ACHN (cell line): ENCODE measurements at places on chromosomes 4 and X.
A peak's percentile ranks its signal among the peaks of the same experiment; 100 is the strongest.

DNA sequence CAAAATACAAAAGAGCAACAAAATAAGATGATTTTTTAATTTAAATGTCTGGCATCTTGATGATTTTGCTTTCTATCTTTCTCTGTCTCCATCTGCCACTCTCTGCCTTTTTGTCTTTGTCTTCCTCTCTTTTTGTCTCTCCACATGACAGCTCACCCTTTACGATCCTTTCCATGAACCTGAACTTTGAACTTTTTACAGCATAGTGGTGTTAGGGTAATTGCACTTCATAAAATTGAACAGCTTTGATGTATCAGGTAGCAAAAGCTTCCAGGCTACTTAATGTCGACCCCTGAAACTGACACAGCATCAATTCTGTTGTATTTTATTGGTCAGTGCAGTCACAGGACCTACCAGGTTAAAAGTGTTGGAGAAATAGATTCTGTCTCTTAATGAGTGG is 1517.0 kb downstream of the ADGRL3 start:
- DNase-seq, result no peak

DNA sequence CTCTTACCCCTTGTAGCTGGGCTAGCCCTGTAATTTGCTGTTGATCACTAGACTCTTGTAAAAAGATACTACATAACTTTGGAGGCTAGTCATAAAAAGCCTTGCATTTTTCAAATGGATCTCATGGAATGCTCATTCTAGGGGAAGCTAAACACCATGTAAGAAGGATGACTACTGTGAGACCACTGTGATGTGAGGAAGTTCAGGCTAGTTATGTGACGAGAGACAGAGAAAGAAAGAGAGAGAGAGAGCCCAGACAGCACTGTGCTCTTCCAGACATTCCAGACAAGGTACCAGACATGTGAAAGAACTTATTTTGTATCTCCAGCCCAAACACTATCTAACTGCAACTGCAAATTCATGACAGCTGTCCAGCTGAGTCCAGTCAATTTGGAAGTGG is 404.6 kb upstream of the PITX2 start:
- DNase-seq, result no peak

- no peak for DNase-seq
Observed at GRCh38 chr4:169707958-169708643, 49.6 kb downstream of the HPF1 start.

DNA sequence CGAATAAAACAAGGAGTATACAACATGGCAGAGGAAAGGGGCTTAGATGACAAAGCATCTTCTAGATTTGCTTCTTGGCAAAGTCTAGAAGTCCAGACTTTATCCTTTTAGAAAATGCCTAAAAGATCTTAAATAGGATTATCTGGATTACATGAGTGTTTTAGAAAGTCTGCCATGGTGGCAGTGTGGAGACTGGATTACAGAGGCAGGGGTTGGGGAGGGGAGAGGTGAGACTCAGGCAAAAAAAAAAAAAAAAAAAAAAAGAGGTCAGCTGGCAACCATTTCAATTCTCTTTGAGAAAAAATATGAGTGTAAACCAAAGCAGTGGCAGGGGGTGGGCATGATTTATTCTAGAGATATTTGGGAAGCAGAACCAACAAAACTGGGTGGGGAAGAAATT is 17.4 kb downstream of the ZNF827 start:
- DNase-seq, result no peak

DNA sequence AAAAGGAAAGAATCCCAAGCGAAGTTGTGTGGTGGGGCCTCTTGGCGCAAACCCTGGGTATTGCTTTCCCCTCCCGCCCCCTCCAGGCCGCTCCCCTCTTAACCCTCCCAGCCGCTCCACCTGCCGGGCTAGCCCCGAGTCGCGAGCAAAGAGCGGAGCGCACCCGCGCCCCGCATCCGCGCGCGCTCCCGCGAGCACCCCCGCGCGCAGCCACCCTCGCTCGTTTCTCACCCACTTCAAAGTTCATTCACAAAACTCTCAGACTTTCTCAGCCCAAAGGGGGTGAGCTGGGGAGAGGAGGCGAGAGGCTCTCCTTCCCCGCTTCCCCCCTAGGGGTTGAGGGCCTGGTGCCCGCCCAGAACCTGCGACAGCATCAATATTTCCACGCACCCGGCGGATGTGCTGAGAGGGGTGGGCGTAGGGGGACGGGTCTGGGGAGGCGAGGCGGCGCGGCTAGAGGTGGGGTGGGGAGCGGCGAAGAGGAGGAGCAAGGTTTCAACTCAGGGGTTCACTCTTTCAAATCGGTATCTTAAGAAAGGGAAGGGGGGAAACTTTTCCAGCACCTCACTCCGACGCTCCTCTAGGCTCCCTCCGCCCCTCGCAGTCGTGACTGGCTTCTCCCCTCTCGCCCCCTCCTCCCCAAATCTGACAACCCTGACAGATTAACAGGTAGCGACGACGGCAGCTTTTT is 1.8 kb downstream of the MAML3 start:
- no peak for DNase-seq

GRCh38 chrX:1700757-1701156 is 85.9 kb downstream of the ASMT start:
- no peak for DNase-seq

GRCh38 chr4:147793569-147794313 is 61.9 kb downstream of the ARHGAP10 start:
- DNase-seq, result peak; percentile 54

- no peak for DNase-seq
Observed at GRCh38 chr4:186900232-186900900, 176.7 kb upstream of the FAT1 start.

- DNase-seq, result no peak
Observed at GRCh38 chr4:110754716-110755115, 131.8 kb upstream of the PITX2 start.
